ENCODE measurements at places on chromosomes 2 and 18. TPM values are rescaled to one million over a fixed set of nuclear protein-coding genes. Genes with fewer than 3 reads are reported as not detected.

- no peak overlapping the region for H3K27ac ChIP-seq
- H3K36me3 ChIP-seq, result no peaks in the 10 kb centered on the region
- H3K27me3 ChIP-seq, result no peaks in the 10 kb centered on the region
- no peak overlapping the region for H3K4me3 ChIP-seq
- peaks cover 9% of the 10 kb centered on the region for H3K4me1 ChIP-seq
Observed at GRCh38 chr2:217733461-217733860, 269.3 kb downstream of the TNS1 start.

GRCh38 chr18:53735526-53735925 lies 488.9 kb downstream of the MBD2 start:
- H3K36me3 ChIP-seq, result no peaks in the 10 kb centered on the region
- no peak for DNase-seq
- no peaks in the 10 kb centered on the region for H3K4me1 ChIP-seq
- no peak overlapping the region for H3K27ac ChIP-seq
- H3K4me3 ChIP-seq, result no peak overlapping the region

- H3K4me1 ChIP-seq, result no peaks in the 10 kb centered on the region
- H3K4me3 ChIP-seq, result no peak overlapping the region
- H3K36me3 ChIP-seq, result no peaks in the 10 kb centered on the region
- H3K27me3 ChIP-seq, result peaks cover 22% of the 10 kb centered on the region
- no peak for DNase-seq
Observed at GRCh38 chr2:26840937-26841610, 6.9 kb upstream of the DPYSL5 start.

GRCh38 chr2:209534228-209534627 lies 110.4 kb downstream of the MAP2 start:
- H3K36me3 ChIP-seq, result no peaks in the 10 kb centered on the region
- no peak for DNase-seq
- no peak overlapping the region for H3K4me3 ChIP-seq

GRCh38 chr18:22185771-22186386 lies 16.5 kb downstream of the GATA6 start:
- no peak overlapping the region for H3K27ac ChIP-seq
- peaks cover 9% of the 10 kb centered on the region for H3K27me3 ChIP-seq
- H3K36me3 ChIP-seq, result no peaks in the 10 kb centered on the region
- no peak for DNase-seq
- H3K4me3 ChIP-seq, result no peak overlapping the region

GRCh38 chr18:29123706-29124530 lies 947.0 kb upstream of the CDH2 start:
- H3K27ac ChIP-seq, result no peak overlapping the region
- no peak for DNase-seq
- H3K27me3 ChIP-seq, result no peaks in the 10 kb centered on the region
- H3K36me3 ChIP-seq, result no peaks in the 10 kb centered on the region
- no peak overlapping the region for H3K4me3 ChIP-seq

GRCh38 chr2:4873364-4873763 lies 818.8 kb upstream of the SOX11 start:
- H3K4me1 ChIP-seq, result no peaks in the 10 kb centered on the region
- H3K27me3 ChIP-seq, result no peaks in the 10 kb centered on the region
- DNase-seq, result no peak
- H3K27ac ChIP-seq, result no peak overlapping the region
- no peaks in the 10 kb centered on the region for H3K36me3 ChIP-seq
- H3K4me3 ChIP-seq, result no peak overlapping the region

DNA sequence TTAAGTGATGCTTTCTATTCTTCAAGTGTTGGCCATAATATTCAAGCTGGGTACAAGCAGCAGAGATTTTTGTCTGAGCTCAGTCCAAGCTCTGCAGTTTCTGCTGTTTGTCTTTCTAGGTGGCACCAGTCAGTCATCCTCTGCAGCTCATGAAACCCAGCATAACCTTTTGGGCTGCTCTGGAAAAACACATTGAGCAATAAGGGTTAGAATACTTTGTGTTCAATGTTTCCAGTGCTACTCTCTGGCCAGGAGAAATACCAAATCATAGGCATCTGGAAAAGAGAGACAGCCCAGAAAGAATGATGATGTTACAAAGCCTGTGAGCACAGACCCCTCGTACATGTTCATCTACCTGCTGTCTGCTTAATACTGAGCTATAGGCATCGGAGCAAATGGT lies 19.5 kb upstream of the WIPF1 start:
- H3K4me3 ChIP-seq, result peak overlapping the region; percentile 54
- peaks cover 77% of the 10 kb centered on the region for H3K4me1 ChIP-seq
- no peak for DNase-seq

GRCh38 chr18:12305930-12306629 lies 2.0 kb upstream of the TUBB6 start:
- DNase-seq, result no peak
- H3K4me3 ChIP-seq, result no peak overlapping the region
- H3K36me3 ChIP-seq, result peaks cover 2% of the 10 kb centered on the region
- no peak overlapping the region for H3K27ac ChIP-seq
- H3K4me1 ChIP-seq, result peaks cover 10% of the 10 kb centered on the region

GRCh38 chr2:20172273-20173055 lies 52.5 kb downstream of the SDC1 start:
- no peaks in the 10 kb centered on the region for H3K36me3 ChIP-seq
- no peak overlapping the region for H3K27ac ChIP-seq
- no peak for DNase-seq
- no peaks in the 10 kb centered on the region for H3K4me1 ChIP-seq
- no peak overlapping the region for H3K4me3 ChIP-seq
- H3K27me3 ChIP-seq, result no peaks in the 10 kb centered on the region

DNA sequence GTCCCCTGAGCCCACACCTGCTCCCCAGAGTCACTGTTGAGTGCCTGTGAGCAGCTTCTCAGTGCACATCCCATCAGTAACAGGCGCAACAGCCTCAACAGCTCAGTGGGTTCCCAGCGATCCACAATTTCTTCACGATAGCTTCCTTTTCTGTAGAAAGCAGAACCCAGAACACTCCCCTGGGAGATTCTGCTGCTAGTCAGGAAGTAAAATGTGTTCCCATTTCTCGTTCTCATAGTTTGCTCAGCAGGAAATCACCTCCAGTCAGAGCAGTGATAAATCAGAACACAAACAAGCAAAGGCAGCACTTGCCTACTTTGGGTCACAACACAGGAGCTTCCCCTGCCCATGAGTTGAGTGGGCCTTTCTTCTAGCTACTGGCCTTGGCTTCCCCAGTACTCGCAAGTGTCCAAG lies 48.9 kb upstream of the ATG16L1 start:
- H3K27me3 ChIP-seq, result no peaks in the 10 kb centered on the region
- peaks cover 51% of the 10 kb centered on the region for H3K36me3 ChIP-seq
- H3K27ac ChIP-seq, result peak overlapping the region; percentile 33
- no peak overlapping the region for H3K4me3 ChIP-seq
- H3K4me1 ChIP-seq, result peaks cover under 1% of the 10 kb centered on the region
- no peak for DNase-seq

GRCh38 chr18:9753846-9754245 lies 45.7 kb downstream of the RAB31 start:
- H3K27me3 ChIP-seq, result peaks cover 10% of the 10 kb centered on the region
- H3K36me3 ChIP-seq, result no peaks in the 10 kb centered on the region
- no peak overlapping the region for H3K4me3 ChIP-seq
- no peaks in the 10 kb centered on the region for H3K4me1 ChIP-seq
- DNase-seq, result no peak

CIDEA gene
- not detected for total RNA-seq

GRCh38 chr2:160783474-160783873 lies 289.9 kb upstream of the RBMS1 start:
- DNase-seq, result no peak
- peaks cover 1% of the 10 kb centered on the region for H3K36me3 ChIP-seq
- no peaks in the 10 kb centered on the region for H3K4me1 ChIP-seq
- no peak overlapping the region for H3K4me3 ChIP-seq
- H3K27me3 ChIP-seq, result no peaks in the 10 kb centered on the region

GPBAR1 gene
- 0.19 TPM for total RNA-seq

STEAP3 gene
- total RNA-seq, result 0.12 TPM

GRCh38 chr2:216777637-216778273 lies 82.1 kb downstream of the TNP1 start:
- H3K4me1 ChIP-seq, result no peaks in the 10 kb centered on the region
- H3K27ac ChIP-seq, result no peak overlapping the region
- peaks cover 3% of the 10 kb centered on the region for H3K27me3 ChIP-seq
- no peaks in the 10 kb centered on the region for H3K36me3 ChIP-seq
- H3K4me3 ChIP-seq, result no peak overlapping the region

TAF4B gene
- 12.7 TPM for total RNA-seq

DNA sequence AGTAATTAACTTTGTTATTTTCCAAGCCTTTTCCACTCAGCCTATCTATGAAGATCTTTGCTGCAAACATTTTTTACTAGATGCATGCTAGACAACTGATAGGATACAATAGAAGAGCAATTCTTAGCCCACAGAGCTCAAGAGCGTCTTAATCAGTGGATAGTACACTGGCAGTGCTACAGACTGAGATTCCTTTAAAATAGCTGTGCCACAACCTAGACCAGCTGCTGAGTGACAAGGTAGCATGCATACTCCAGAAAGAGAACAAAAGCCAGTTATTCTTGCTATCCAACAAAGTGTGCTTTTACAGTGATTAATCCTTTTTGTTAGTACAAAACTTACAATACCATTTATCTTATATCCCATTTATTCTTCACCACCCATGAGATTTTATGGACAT lies 507.9 kb upstream of the SYT4 start:
- no peak overlapping the region for H3K27ac ChIP-seq
- DNase-seq, result no peak
- no peaks in the 10 kb centered on the region for H3K27me3 ChIP-seq
- no peaks in the 10 kb centered on the region for H3K36me3 ChIP-seq
- H3K4me1 ChIP-seq, result no peaks in the 10 kb centered on the region
- no peak overlapping the region for H3K4me3 ChIP-seq

GRCh38 chr2:86416146-86416545 lies 25.0 kb upstream of the KDM3A start:
- DNase-seq, result no peak
- H3K27me3 ChIP-seq, result peaks cover 18% of the 10 kb centered on the region
- H3K27ac ChIP-seq, result no peak overlapping the region
- no peaks in the 10 kb centered on the region for H3K4me1 ChIP-seq
- no peaks in the 10 kb centered on the region for H3K36me3 ChIP-seq

SFT2D3 gene
- 3.1 TPM for total RNA-seq

DNA sequence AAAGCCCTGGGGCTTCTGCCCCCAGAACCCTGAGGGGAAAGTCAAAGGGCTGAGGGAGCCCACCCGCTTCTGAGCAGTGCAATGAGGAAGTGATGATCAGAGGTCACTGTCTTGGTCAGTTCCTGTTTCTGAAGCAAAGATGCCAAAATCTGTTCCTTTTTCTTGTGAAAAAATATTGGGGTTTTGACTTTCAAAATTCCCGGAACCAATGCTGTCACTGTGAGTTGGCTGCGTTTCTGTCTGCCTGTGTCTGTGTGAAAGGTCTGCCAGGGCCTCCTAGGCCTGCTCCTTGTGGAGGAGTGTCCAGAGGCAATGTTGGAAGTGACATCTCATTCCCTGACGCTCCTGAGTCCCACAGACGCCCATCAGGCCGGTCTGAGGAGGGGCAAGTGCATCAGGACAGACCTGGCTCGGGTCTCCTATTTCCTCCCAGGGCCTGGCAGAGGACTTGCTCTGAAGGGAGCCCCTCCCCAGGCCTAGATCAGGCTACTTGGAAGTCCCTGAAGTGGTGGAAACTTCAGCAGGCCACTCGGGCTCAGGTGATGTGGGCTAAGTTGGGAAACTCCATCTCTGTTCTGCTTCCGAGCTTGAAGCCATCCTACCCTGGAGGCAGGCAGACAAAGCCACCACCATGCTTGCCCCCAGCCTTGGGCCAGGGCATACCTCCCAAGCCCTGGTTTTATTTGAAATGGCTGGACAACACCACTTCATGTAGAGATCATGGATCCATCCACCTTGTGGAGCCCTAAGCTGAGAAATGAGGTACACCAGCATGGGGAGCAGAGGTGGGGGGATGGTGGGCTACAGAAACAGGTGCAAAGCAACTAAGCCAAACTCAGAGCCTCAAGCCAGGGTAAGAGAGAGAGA lies 51.0 kb downstream of the PKDCC start:
- peaks cover 10% of the 10 kb centered on the region for H3K36me3 ChIP-seq
- no peaks in the 10 kb centered on the region for H3K27me3 ChIP-seq
- no peak overlapping the region for H3K4me3 ChIP-seq
- DNase-seq, result no peak

DNA sequence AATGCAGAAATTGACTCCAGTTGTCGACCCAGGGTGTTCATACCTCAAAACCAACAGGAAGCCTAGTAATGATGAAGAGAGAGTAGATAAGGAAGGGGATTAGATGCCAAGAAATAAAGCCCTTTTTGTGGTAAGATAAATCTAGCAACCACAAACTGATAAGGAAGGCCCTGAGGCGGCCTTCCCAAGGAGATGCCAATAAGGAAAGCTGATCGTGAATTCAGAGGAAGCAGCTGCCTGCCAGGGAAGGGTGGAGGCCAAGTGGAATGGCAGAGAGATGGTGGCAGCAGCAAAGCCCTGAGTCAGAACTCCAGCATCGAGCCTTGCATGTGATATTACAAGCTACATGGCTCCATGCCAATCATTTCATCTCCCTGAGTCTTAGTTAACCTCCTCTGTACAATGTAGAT lies 126.3 kb downstream of the IRS1 start:
- H3K27ac ChIP-seq, result no peak overlapping the region
- H3K27me3 ChIP-seq, result peaks cover 21% of the 10 kb centered on the region
- H3K4me3 ChIP-seq, result no peak overlapping the region
- DNase-seq, result peak; percentile 9
- peaks cover 6% of the 10 kb centered on the region for H3K4me1 ChIP-seq

GRCh38 chr2:10499911-10500521 lies 51.9 kb upstream of the ODC1 start:
- no peak overlapping the region for H3K4me3 ChIP-seq
- DNase-seq, result peak; percentile 7
- H3K27me3 ChIP-seq, result peaks cover 10% of the 10 kb centered on the region
- no peak overlapping the region for H3K27ac ChIP-seq
- peaks cover 17% of the 10 kb centered on the region for H3K4me1 ChIP-seq

DNA sequence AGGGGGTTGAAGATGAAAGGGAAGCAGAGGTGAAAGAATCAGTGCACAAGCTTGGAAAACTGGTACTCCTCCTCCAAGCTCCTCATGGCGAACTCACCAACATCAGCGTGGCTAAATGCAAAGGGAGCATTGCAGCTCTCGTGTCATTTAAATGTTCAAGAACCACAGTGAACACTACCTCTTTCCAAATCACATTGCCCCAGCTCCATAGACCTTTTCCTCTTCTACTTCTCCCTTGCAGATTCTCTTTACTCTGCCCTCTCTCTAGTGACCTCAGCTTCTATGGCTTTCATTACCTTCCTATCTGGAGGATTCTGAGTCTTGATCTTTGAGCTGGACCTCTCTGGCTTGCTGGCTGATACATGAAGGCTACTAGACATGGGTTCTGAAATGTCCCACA lies 14.3 kb downstream of the EPB41L3 start:
- H3K27ac ChIP-seq, result no peak overlapping the region
- H3K27me3 ChIP-seq, result peaks cover 9% of the 10 kb centered on the region
- no peaks in the 10 kb centered on the region for H3K36me3 ChIP-seq
- H3K4me1 ChIP-seq, result no peaks in the 10 kb centered on the region
- H3K4me3 ChIP-seq, result no peak overlapping the region
- no peak for DNase-seq

GRCh38 chr18:79637921-79638909 lies 41.4 kb upstream of the CTDP1 start:
- no peak overlapping the region for H3K27ac ChIP-seq
- no peak overlapping the region for H3K4me3 ChIP-seq
- no peak for DNase-seq
- H3K36me3 ChIP-seq, result no peaks in the 10 kb centered on the region

- peaks cover 40% of the 10 kb centered on the region for H3K4me1 ChIP-seq
- H3K27ac ChIP-seq, result peak overlapping the region; percentile 96
- peak overlapping the region; percentile 82 for H3K4me3 ChIP-seq
- H3K27me3 ChIP-seq, result no peaks in the 10 kb centered on the region
- H3K36me3 ChIP-seq, result peaks cover 4% of the 10 kb centered on the region
- peak; percentile 85 for DNase-seq
Observed at GRCh38 chr2:120231974-120232635, 8.9 kb upstream of the TMEM185B start.

TRAPPC12 gene
- 64.3 TPM for total RNA-seq
